ENCODE measurements at places on chromosomes 11 and 22.

GRCh38 chr11:17575431-17576425 is 28.7 kb downstream of the OTOG start:
- DNase-seq = no peak

GRCh38 chr11:88411265-88411664 is 73.7 kb upstream of the CTSC start:
- DNase-seq = no peak

- DNase-seq = no peak
Measured at GRCh38 chr11:129743112-129743815, 72.4 kb upstream of the TMEM45B start.

DNA sequence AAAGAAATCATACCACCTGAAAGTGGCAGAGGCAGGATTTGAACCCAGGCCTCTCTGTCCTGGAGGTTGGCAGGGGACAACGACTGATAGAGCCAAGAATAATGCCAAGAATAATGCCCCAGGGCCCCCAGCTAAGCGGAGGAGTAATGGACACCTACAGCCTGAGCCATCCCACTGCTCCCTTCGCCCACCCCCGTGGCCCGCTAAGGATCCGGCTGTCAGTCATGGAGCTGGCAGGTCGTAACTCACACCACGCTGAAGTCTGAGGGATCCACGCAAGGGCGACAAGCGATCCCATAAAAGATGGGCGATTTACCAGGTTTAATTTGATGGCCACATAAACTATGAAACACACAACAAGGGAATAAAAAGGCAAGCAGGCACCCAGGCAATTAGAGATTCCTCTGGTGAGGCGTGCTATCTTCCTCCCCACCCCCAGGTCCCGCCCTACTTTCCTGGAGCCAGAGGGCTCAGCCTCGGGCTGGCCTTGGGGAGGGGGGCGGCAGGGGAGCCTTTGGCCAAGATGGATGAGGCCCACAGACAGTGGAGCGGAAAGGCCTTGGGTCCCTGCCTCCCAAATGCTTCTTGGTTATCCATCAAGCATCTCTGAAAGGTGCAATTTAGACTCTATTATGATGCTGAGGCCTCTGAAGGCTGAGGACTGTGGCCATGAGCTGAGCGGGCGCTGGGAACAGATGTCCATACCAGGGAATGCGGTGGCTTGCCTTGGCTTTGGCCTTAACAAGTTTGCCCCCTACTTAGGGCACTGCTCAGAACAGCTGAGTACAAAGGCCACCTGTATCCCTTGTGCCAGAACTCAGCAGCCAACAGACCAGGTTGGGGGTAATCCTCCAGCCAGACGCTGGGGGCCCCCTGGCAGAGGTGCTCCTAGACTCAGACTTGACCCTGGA is 55.2 kb downstream of the MACROD1 start:
- no peak for DNase-seq

DNA sequence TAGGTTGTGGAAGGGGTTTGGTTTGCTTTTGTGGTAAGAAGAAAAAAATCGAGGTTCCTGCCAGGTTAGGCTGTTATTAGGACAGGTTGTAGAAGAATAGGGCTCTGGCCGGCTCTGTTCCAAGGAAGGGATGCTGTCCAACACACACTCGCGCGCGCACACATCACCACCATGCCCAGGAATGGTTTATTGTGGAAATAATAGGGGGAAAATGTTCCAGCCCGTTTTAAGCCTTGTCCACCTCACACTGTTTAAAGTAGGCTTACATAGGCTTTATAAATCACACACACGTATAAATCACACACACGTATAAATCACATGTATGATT is 1.2 kb upstream of the ARHGAP20 start:
- no peak for DNase-seq

GRCh38 chr22:30027169-30027568 is 53.1 kb upstream of the HORMAD2 start:
- no peak for DNase-seq

DNA sequence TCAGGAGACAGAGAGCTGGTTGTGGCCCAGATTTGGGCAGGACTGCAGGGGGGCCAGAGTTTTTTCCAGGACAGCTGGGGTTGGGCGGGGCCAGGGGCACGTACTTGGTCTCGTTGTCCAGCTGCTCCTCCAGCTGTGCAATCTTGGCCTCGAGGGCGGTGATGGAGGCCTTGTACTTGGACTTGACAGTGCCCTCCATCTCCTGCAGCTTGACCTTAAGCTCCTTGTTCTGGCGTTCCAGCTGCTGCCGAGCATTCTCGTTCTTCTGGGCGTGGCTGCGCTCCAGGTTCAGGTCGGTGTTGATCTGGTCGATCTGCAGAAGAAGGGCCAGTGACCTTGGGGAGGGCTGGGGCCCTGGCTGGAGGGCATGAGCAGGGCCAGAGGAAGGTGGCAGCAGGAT is 32.1 kb downstream of the APOL1 start:
- DNase-seq = no peak

DNA sequence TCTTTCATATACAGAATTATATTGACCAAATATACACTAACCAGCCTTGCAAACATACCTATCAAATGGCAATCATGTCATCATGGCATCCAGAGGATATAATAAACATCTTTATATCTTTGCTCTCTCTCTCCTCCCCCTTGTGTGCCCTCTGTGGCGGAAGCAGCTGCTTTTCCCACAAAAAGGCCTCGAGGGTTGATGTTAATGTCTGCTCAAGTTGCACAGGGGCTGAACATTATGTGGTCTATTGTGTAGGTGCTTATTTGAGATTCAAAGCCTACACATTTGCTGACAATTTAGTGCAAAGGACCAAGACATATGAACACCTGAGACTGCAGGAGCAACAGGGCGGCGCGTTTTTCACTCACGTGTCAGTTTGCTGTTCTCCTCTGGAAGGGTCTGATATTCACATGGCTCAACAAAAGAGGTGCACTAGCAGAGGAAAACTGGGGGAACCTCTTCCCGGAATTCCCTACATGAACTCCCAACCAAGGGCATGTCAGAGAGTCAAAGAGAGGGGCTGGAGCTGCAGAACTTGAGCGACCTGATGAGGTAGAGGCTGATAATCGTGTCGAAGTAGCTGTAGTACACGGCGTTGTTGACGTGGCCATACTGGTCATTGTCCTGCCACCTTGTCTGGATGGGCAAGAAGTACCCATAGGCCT is 138.8 kb downstream of the RCN1 start:
- DNase-seq = no peak
